ENCODE measurements at places on chromosomes 1 and 21. TPM values are rescaled to one million over a fixed set of nuclear protein-coding genes. Genes with fewer than 3 reads are reported as not detected.
A peak's percentile ranks its signal among the peaks of the same experiment; 100 is the strongest.

RGS1 gene
- total RNA-seq: 17.0 TPM

PTGER3 gene
- 5.2 TPM for total RNA-seq

HCN3 gene
- total RNA-seq: 4.5 TPM

GRCh38 chr1:151815716-151816327 is 10.6 kb upstream of the LINGO4 start:
- no peak for DNase-seq
- no peak overlapping the region for H3K4me3 ChIP-seq
- H3K27me3 ChIP-seq: no peaks in the 10 kb centered on the region

DNA sequence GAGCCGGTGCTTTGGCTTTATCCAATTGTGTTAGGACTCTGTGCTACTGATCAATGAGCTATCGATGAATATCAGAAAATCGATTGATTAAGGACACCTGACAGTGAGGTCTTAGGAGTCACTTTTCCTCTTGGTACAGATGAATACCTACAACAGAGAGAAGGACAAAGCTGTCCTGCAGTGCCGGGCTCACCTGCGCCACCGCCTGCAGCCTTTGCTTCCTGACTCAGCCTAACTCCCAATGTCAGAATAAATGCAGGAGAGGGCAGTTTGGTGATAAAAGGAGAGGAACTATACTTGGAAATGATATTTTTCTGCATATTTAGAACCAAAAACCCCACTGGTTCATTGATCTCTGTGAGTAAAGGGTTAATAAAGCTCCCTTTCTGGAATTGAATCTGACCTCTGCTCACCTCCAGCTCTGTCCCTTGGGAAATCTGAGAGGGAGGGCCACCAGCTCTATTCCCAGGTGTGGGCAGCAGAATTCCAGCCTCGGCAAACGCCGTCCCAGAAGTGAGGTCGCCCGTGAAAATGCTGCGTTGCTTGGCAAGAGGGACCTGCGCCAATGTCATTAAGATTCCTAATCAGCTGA is 39.3 kb downstream of the POFUT2 start:
- H3K4me3 ChIP-seq: peak overlapping the region; percentile 14
- H3K4me1 ChIP-seq: peaks cover 4% of the 10 kb centered on the region
- H3K36me3 ChIP-seq: no peaks in the 10 kb centered on the region
- no peak for DNase-seq
- no peak overlapping the region for H3K27ac ChIP-seq

HMCN1 gene
- total RNA-seq: 9.8 TPM

THEM5 gene
- not detected for total RNA-seq

DNA sequence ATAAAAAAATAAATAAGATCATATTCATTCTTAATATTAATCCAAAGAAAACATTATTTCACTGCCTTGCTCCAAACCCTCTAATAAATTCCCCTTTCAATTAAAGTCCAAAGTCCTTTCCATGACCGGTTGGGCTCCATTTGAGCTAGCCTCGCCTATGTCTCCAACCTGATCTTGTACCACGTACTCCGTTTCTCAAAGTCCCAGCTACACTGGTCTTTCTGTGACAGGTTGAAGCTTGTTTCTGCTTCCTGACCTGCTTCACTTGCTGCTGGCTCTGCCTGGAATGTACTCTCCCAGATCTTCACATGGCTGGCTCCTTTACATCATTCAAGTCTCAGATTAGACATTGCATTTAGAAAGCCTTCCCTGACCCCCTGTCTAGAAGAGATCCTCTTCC is 16.4 kb downstream of the RPL5 start:
- peaks cover 2% of the 10 kb centered on the region for H3K4me1 ChIP-seq
- H3K4me3 ChIP-seq: no peak overlapping the region
- H3K36me3 ChIP-seq: no peaks in the 10 kb centered on the region
- DNase-seq: no peak
- no peaks in the 10 kb centered on the region for H3K27me3 ChIP-seq

OLFM3 gene
- not detected for total RNA-seq

LCE1B gene
- total RNA-seq: not detected

IPO13 gene
- total RNA-seq: 8.6 TPM

ST6GALNAC5 gene
- total RNA-seq: 11.4 TPM

DNA sequence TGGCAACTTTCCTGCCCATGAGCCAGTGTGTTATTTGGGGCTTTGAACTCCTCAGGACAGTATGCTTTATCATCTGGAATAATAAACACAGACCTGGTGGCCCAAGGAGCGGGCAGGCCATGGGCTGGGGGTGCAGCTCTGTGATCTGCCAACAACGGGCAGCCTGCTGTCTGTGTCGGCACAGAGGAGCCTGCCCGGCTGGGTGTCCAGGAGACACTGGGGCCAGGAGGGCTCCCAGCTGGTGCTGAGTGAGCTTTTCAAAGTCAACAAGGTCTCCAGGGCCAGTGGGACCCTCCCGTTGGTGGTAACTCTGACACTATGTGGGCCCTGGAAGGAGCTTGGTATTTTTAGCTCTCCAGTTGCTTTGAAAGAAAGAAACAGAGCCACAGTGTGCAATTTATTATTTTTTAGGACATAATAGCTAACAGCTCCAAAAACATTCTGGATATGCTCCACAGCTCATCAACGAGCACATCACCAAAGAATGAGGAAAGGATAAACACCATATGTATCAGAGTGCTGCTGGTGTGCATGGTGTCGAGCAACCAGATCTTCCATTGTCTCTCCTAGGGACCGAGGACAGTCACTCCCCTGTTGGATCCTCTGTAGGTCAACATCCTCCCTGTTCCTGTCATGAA is 488.7 kb upstream of the USP24 start:
- no peaks in the 10 kb centered on the region for H3K4me1 ChIP-seq
- DNase-seq: no peak
- no peaks in the 10 kb centered on the region for H3K27me3 ChIP-seq
- no peak overlapping the region for H3K27ac ChIP-seq

DNA sequence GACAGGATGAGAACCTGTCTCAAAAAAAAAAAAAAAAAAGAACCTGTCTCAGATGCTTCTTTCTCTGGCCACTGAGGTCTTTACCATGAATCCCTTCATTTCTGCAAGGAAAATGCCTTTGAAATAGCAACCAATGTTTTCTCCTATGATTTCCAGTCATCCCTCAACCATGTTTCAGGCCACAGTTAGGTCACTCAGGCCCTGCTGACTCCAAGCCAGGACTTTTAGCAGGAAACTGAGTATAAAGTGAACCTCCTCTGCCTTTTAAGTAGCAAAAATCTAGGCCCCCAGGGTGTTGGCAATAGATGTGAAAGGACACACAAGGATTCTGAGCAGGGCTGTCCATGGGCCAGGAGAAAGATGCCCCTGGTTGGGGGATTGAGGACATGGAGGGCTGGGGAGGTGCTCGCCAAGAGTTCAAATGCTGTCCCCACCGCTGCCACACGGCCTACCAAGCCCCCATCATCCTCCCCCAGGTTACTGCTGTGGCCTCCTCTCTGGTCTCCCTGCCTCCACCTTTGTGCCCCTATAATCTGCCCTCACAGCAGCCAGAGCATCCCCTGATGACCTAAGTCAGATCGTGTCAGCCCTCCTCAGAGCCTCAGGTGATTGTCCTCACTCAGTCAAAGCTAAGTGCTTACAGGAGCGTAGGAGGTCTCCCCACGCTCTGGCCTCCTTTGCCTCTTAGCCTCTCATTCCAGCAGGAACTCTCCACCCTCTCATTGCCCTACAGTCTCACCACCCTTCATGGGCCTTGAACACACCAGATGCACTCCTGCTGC is 54.6 kb downstream of the MATN1 start:
- no peaks in the 10 kb centered on the region for H3K36me3 ChIP-seq
- DNase-seq: no peak
- no peak overlapping the region for H3K4me3 ChIP-seq
- no peaks in the 10 kb centered on the region for H3K4me1 ChIP-seq

DNA sequence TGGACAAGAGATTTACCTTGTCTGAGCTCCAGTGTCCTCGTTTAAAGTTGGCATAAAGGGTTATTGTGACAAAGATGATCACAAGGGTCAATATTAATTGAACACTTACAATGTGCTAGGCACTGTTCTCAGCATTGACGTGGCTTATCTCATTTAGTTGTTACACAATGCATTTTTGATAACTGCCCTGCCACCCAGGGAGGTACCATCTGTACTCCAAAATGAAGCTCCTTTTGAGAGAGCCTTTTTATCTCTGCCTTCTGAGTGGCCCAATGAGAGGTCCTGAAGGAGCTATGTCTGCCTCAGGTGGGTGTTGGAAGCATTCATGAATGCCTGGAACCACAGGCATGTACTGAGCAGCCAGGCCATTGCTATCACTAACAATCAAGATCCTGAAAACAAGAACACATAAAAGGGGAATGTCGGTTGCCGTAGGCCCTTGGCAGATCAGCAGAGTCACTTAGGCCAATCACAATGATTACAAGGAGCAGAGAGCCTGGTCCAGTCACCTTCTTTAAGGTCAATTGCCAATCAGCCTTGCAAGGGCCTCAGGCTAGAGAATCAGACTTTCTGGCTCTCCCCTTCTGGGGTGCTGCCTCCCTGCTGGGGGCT is 78.5 kb downstream of the NMNAT2 start:
- no peak for DNase-seq
- H3K27me3 ChIP-seq: no peaks in the 10 kb centered on the region
- no peak overlapping the region for H3K27ac ChIP-seq
- no peaks in the 10 kb centered on the region for H3K4me1 ChIP-seq
- H3K36me3 ChIP-seq: no peaks in the 10 kb centered on the region
- no peak overlapping the region for H3K4me3 ChIP-seq

- H3K4me3 ChIP-seq: no peak overlapping the region
- no peak overlapping the region for H3K27ac ChIP-seq
- H3K27me3 ChIP-seq: no peaks in the 10 kb centered on the region
- peak; percentile 64 for DNase-seq
- H3K4me1 ChIP-seq: peaks cover 1% of the 10 kb centered on the region
These were observed 56.8 kb upstream of the PRDX6 start for GRCh38 chr1:173420330-173420806.

DNA sequence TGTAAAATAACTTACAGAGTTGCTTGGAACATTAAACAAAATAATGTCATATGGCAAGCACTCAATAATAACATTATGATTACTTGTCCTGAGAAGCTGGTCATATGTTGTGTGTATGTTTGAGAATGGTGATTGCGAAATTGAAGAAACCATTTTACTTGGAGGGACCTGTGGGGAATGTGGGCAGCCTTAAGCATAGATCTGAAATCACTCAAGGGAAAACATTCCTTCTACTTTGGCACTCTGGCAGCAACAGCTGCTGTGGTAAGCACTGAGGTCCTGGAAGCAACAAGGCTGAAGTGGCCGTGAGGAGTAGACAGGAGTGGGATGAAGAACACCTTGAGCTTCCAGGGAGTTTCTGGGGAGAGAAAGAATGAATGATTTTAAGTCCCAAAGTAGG is 165.4 kb upstream of the ADAMTS5 start:
- H3K4me1 ChIP-seq: peaks cover 6% of the 10 kb centered on the region
- H3K36me3 ChIP-seq: no peaks in the 10 kb centered on the region
- no peaks in the 10 kb centered on the region for H3K27me3 ChIP-seq
- no peak overlapping the region for H3K4me3 ChIP-seq
- H3K27ac ChIP-seq: no peak overlapping the region
- DNase-seq: no peak

DNA sequence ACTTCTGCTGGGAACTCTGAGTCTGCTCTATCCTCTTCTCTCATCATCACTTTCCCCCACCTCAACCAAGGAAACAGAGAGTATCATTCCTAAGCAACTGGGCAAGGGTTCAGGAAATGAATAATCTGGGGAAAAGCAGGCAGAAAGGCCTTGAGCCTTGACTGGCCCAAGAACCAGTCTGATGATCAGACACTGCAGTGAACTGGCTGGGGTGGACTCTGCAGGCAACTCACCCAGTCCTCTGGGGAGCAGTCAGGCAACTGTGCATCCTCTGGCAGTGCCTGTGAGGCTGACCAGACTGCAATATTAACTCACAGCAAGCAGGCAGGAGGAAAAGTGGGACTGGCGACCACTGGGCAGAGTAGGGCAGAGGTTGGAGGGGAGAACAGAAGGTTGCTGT is 991 bp downstream of the ANKRD35 start:
- no peaks in the 10 kb centered on the region for H3K4me1 ChIP-seq
- no peaks in the 10 kb centered on the region for H3K27me3 ChIP-seq
- H3K36me3 ChIP-seq: no peaks in the 10 kb centered on the region
- DNase-seq: no peak
- H3K4me3 ChIP-seq: no peak overlapping the region

CSTB gene
- 37.4 TPM for total RNA-seq

- no peak for DNase-seq
- H3K27ac ChIP-seq: no peak overlapping the region
- no peak overlapping the region for H3K4me3 ChIP-seq
- no peaks in the 10 kb centered on the region for H3K36me3 ChIP-seq
- no peaks in the 10 kb centered on the region for H3K27me3 ChIP-seq
These were observed 37.4 kb downstream of the PTPRC start for GRCh38 chr1:198676253-198676652.

MAST2 gene
- total RNA-seq: 50.4 TPM

GRCh38 chr1:56856186-56856585 is 1.6 kb downstream of the C8A start:
- DNase-seq: no peak
- no peaks in the 10 kb centered on the region for H3K36me3 ChIP-seq
- no peak overlapping the region for H3K27ac ChIP-seq
- H3K27me3 ChIP-seq: no peaks in the 10 kb centered on the region
- H3K4me3 ChIP-seq: no peak overlapping the region

OR2L3 gene
- total RNA-seq: 0.08 TPM

DNA sequence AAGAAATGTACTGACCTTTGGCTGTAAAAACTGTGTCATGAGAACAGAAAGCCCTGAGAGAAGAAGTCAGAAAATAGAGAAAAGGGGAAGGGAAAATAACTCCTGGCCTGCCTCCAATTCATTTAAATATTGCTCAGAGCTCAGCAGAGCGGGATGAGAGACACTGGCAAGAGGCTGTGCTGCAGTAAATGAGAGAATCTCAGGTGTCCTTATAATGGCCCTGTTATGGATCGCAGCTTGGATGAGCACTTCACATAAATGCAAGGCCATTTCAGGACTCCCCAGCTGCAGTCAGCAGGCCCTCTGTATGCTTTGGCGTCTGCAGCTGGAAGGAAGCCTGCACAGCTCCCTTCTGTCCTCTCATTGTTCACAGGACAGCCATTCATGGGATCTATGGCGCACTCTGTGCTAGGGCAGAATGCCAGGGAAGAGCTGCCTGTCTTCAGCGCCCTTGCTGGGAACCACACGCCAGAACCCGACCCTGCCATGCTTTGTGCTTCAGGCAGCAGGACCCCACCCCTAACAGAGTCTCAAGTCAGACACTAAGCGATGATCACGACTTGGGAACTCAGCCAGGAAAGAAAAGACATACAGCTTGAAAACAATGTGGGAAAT is 20.7 kb upstream of the ABCB10 start:
- H3K36me3 ChIP-seq: no peaks in the 10 kb centered on the region
- peak; percentile 42 for DNase-seq
- no peak overlapping the region for H3K4me3 ChIP-seq
- H3K4me1 ChIP-seq: peaks cover 6% of the 10 kb centered on the region
- no peak overlapping the region for H3K27ac ChIP-seq

GRCh38 chr1:234601301-234602017 is 8.5 kb downstream of the IRF2BP2 start:
- no peaks in the 10 kb centered on the region for H3K27me3 ChIP-seq
- no peak overlapping the region for H3K4me3 ChIP-seq
- H3K4me1 ChIP-seq: peaks cover 4% of the 10 kb centered on the region
- DNase-seq: no peak

GRCh38 chr1:185373813-185374529 is 56.9 kb upstream of the IVNS1ABP start:
- no peak overlapping the region for H3K27ac ChIP-seq
- no peak for DNase-seq
- H3K4me1 ChIP-seq: peaks cover 3% of the 10 kb centered on the region
- H3K36me3 ChIP-seq: no peaks in the 10 kb centered on the region

- H3K27me3 ChIP-seq: no peaks in the 10 kb centered on the region
- peaks cover 1% of the 10 kb centered on the region for H3K4me1 ChIP-seq
- H3K4me3 ChIP-seq: no peak overlapping the region
- no peak overlapping the region for H3K27ac ChIP-seq
- no peak for DNase-seq
These were observed 429.0 kb downstream of the KIF26B start for GRCh38 chr1:245583575-245584330.
